ENCODE measurements at places on chromosomes 11 and 22.

DNA sequence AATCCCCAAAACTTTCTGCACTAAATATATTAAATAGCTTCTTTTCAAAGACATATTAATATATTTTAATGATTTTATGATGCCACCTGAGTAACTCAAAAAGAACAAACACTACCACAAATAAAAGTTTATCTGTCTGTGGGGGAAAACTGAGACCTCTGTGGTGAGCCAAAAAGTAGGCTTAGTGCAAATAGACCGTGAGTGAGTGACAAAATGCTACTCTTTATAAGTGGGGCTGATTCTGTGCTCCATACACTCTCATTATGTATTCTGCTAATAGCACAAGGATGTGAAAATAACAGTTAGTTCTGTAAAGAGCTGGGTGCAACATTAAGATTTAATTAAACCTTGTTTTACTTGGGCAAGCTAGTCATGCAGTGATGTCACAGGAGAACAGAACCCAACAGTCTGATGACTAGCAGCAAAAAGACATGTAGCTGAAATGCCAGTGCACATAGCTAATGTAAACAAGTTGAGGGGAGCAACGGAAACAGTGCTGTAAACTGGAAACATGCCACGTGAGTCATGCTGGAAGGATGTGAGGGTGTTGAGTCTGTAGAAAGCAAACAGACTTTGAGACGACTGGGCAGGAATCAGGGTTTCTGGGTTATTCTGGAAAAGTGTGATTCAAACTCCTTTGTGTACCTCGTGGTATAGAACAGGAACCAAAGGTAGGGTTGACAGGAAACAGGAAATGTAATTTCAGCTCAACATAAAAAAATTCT is 1130.4 kb downstream of the LRRC4C start:
- no peak for DNase-seq

DNA sequence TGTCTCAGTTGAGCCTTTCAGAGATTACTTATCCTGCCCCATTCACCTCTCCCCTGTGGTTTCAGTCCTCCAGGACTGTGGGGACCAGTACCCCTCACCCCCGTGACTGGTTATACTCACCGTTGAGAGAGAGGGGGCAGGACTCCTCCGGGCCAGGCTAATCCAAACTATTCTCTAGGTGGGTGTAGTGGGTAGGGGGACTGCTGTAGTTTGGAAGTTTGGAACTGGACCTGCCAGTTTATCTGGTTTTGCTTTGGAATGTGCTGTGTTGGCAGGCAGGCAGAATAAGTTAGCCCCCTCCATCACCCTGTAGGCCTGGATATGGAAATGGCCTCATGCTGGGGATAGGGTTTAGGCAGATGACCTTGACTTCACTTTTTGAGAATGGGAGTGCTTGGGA is 13.5 kb downstream of the TEAD1 start:
- DNase-seq = no peak

DNA sequence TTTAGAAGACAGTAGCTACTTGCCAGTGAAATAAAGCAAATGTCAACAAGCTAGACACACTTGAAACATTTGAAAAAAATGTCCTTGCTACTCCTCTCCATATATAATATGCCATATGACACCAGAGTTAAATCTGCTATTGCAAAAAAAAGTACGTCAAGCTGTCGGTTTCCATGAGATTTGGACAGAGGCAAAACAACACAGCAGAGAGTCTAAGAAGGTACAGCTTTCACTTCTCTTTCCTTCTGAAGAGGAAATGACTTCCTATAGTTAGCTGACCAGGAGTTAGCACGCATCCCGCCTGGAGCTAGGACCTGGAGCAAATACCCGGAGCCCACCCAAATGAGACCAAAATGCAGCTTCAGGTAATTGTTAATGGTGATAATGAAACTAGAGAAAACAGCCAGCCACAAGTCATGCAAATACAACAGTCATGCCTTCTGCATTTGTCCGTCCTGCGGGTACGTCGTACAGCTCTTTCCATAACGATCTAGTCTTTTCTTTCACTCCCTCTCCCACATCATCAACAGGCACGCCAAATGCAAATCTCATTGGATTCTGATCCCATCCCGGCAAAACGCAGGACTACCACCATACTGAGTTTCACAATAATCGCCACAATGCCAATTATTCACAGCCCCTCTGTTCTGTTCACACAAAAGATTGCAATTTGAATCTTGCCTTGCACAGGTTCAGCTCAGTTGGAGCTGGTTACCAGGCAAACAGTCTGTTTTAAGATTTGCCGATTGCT is 395.0 kb upstream of the CCDC90B start:
- no peak for DNase-seq

DNA sequence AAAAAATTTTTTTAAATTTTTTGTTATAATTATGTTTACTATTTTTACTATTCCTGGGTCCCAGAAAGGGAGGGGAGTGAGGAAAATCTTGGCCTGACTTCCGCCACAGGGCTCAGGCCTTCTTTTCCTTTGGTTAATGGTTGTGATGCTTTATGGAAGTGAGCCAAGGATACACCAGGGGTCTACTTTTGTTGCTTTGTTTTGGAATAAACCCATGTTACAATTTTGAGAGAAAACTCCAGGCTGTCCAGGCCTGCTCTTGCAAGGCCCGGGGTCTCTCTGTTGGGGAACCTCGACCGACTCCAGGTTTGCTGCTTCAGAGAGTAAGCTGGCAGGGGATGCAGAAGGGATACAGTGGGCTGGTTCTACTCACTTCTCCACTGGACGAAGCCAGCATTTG is 84.7 kb downstream of the ABTB2 start:
- DNase-seq = no peak

GRCh38 chr11:116073854-116074837 is 569.9 kb upstream of the CADM1 start:
- no peak for DNase-seq

GRCh38 chr11:8265681-8266241 is 2.1 kb upstream of the LMO1 start:
- DNase-seq = peak; percentile 40

- DNase-seq = no peak
These were observed 14.9 kb upstream of the FXYD6 start for GRCh38 chr11:117891362-117891761.

DNA sequence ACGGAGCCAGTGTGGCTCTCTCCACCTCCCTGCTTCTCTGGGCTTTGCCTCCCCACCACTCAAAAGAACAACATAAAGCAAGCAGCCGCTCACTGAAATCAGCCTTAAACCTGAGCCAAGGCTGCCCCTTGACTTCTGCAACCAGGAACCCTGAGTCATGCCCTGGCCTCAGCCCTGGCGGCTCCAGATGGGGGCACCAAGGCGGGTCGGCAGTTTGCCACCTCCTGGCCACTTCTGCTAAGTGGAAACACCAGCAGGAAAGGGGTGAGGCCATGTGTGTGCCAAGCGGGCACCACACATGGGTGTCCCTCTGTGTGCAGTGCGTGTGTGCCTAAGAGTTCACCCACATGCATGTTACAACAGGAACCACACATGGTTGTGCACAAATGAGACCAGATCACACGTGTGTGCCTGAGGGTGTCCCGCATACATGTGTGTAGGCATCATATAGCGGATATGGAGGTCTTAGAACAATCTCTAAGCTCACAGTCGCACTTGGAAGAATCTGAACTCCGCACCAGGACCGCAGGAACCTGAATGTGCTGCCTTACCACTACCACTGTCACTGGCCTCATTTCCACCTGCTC is 221.2 kb downstream of the MN1 start:
- DNase-seq = no peak

- DNase-seq = peak; percentile 85
These were observed 9.1 kb downstream of the SELENOO start for GRCh38 chr22:50209893-50210292.

GRCh38 chr11:111162305-111162704 is 83.2 kb upstream of the POU2AF2 start:
- DNase-seq = no peak

DNA sequence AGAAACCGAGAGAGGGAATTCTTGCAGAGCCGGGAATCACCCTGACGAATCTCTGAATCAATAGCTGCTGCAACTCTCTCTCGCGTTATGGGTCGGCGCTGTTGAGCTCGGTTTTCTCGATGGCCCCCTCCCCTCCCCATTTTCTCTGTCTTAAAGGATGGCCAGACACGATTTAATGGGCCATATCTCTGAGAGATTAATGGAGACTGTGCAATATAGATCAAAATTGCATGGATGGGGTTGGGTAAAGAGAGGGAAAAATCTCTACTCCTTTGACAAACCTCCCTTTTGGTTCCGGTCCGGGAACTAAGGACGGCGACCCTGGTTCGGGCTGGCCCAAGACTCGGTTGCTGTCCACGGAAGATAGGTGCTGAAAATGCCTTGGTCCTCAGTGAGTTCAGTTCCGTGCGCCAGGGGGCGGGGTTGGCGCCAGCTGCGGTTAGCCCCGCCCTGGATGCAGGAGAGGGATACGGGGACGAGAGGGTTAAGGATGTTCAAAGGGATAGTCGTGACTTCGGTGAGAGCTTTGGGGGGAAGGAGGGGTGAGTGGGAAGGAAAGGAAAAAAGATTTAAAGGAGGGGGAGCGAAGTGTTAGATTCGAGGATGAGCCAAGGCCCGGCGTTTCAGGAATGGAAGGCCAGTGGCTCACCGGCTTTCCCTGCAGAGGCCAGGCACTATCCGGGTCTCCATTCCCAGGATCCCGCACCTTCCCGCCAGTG is 103.6 kb upstream of the HSD17B12 start:
- no peak for DNase-seq

DNA sequence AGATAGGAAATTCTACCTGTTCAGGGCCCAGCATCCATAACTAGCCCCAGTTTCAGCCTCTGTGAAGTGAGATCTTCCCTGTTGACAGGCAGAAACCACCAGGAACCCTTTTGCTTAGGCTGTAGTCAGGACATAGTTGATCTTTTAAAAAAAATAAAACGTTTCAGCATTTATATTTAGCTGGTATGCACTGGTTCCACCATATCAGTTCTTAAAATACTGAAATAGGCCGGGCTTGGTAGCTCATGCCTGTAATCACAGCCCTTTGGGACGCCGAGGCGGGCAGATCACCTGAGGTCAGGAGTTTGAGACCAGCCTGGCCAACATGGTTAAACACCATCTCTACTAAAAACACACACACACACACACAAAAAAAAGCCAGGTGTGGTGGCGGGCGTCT is 35.3 kb downstream of the GALNT18 start:
- DNase-seq = no peak

DNA sequence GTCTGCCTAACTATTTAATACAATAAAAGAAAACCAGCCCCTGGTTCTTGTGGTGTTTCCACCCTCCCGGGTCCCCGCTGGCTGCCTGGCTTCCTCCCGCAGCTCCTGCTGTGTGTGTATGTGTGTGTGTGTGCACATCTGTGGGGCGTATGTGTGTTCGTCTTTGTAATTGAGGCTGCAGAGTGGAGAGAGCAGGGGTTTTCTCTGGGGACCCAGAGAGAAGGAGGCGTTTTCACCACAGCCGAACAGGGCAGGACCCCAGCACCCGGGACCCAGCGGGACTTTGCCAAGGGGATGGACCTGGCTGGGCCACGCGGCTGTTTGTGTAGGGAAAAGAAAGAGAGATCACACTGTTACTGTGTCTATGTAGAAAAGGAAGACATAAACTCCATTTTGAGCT is 42.7 kb downstream of the IGLL1 start:
- DNase-seq = peak; percentile 60

DNA sequence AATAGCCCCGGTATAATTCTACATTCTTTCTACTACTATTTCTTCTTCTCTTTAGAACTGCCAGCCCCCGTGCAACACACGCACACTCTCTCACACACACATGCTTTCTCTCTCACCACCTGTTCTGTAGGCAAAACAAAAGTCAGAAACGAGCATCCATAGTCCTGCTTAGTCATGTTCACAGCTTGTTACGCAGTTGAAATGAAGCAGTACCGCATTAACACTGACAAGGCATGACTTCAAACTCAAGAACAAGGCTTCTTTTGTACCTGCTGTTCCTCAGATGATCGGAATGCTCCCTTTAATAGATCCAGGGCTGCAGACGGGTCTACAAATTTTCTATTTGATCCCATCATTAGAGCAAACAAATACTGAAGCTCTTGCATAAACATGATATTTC is 42.2 kb downstream of the USP28 start:
- no peak for DNase-seq

DNA sequence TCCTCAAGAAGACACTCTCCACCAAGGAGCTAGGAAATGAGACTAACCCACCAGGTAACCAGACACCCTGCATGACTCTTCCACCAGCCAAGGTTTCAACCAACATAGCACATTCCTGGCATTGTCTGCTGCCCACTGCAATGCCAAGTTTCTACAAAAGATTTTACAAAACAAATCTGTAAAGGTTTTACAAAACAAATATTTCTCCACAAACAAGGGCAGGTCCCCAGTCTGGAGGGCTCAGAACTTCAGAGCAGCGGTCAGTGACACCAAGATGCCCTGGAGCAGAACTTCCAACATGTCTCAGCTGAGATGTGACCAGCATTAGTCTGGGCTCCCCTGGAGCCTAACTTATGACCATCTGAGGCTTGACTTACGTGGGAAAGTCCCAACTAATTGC is 14.0 kb downstream of the GALNT18 start:
- no peak for DNase-seq

DNA sequence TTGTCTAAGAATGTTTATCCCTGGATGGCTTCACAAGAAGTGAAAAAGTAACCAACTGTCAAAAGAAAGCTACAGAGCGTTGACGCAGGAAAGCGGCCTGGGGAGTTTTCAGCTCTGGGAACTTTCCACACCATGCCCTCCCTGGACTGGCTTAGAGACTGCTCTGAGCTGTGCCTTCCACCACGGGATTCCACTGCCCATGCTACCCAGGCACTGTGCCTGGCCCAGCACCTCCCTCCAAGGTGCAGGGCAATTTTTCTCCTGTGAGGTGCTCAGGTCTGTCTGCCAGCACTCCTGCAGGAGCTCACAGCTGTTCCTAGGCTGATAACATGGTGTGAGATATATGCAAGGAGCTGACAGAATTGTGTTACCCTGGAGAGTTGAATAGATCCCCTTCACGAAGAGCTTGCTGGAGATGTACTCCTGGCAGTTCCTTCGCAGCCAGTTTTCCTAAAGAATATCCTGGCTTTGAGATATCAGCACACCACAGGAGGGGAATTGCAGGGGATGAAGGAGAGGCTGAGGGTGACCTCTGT is 258.3 kb upstream of the B3GAT1 start:
- no peak for DNase-seq

DNA sequence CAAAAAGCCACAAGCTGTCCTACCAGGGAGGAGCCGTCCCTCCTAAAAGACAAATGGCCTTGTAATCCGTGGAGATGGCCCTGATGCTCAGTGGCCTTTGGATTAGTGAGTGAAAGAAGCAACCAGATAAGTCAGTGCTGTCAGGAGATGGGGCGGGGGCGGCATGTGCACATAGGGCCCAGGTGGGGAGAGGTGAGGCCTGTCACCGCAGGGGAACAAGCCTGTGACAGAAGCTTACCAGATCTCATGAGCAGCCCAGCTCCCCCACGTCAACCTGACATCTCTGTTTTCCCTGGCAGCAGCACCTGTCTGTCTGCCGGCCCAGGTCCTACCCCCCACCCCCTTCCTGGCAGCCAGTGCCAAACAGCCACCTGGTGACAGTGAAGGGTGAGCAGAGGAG is 162.6 kb downstream of the BUD13 start:
- DNase-seq = no peak

All from sciatic nerve (tissue), 2 donors.